ENCODE measurements at places on chromosomes 6 and 20.

GRCh38 chr6:77133031-77133430 lies 330.3 kb downstream of the HTR1B start:
- no peak for DNase-seq
- no peaks in the 10 kb centered on the region for H3K27me3 ChIP-seq
- no peaks in the 10 kb centered on the region for H3K36me3 ChIP-seq
- no peak overlapping the region for H3K27ac ChIP-seq

DNA sequence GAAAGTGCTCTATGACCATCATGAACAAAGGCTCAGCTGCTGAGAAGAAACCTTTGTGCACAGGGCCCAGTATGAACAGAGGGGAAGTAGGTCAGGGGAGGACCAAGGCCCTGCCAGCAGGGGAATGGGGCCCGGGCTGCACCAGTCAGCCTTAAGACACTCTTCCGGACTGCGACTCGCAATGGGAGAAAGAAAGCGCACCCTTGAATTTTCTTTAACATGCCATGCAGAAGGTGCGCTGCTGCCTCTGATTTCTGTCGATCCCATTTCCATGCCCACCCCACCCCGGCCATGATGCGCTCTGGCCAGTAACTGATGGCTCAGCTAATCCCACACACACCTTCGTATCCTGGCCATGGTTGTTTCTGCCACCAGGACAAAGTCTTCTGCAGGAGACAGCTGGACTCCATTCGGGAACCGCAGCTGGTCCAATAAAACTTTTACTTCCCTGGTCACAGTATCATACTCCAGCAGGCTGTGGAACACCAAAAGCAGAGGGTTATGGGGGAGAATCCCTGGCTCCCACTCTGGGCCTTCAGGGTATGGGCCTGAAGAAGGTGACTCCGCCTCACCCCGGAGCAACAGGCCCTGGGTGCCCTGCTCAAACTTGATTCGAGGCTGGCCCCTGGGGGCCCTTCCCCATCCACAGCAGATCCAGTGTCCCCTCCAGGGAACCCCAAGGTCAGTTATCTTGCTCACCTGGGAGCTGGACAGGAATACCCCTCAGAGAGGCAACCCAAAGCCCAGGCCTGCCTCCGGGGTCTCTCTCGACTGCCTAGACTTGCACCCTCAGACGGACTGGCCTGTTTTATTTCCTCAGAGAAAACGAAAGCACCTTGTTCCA lies 20.3 kb downstream of the CST7 start:
- no peak overlapping the region for H3K27ac ChIP-seq
- no peak overlapping the region for H3K4me3 ChIP-seq
- no peak for DNase-seq
- H3K36me3 ChIP-seq: peaks cover 73% of the 10 kb centered on the region
- H3K27me3 ChIP-seq: no peaks in the 10 kb centered on the region

- no peak for DNase-seq
- no peak overlapping the region for H3K4me3 ChIP-seq
- H3K27me3 ChIP-seq: no peaks in the 10 kb centered on the region
Observed at GRCh38 chr6:144785056-144785455, 499.9 kb downstream of the UTRN start.

- peak; percentile 74 for DNase-seq
- no peaks in the 10 kb centered on the region for H3K27me3 ChIP-seq
- H3K36me3 ChIP-seq: peaks cover 68% of the 10 kb centered on the region
- H3K4me3 ChIP-seq: no peak overlapping the region
- H3K4me1 ChIP-seq: peaks cover 12% of the 10 kb centered on the region
Observed at GRCh38 chr6:33683051-33683571, 28.4 kb downstream of the UQCC2 start.

GRCh38 chr6:107334026-107334425 lies 125.3 kb downstream of the PDSS2 start:
- H3K4me1 ChIP-seq: peaks cover 9% of the 10 kb centered on the region
- no peak overlapping the region for H3K27ac ChIP-seq
- DNase-seq: no peak
- peaks cover 9% of the 10 kb centered on the region for H3K36me3 ChIP-seq

All from activated CD4-positive, alpha-beta T cell treated with anti-CD3 and anti-CD28 coated beads, Interleukin-2, amount 10 ng/mL, durations not matched to agents 24 days and 14 days (primary cell).